ENCODE measurements at places on chromosomes 13 and 19.

DNA sequence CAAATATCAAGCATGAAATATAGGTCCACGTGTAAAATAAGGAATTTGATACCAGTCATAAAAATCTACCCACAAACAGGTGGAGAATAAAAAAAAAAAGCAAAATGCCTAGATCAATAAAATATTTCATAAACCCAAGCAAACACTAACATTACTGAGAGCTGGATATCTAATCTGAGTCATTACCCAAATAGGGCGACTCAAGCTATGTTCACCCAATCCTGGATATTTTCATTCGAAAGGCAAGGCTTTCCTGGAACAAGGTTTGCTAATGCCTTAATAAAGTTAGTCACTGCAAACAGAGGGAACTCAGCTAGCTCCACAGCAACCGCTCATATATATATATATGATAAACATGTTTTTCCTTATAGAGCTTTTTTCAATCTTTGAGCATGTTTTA, 33.5 kb upstream of the TM9SF2 start:
- peak; percentile 39 for DNase-seq

GRCh38 chr19:38425810-38426466, at the start of gene RASGRP4:
Gene RASGRP4, minus strand, starts transcription at chr19:38426219. Its CDS starts 128 bp downstream, at chr19:38426091.
- DNase-seq, result no peak

DNA sequence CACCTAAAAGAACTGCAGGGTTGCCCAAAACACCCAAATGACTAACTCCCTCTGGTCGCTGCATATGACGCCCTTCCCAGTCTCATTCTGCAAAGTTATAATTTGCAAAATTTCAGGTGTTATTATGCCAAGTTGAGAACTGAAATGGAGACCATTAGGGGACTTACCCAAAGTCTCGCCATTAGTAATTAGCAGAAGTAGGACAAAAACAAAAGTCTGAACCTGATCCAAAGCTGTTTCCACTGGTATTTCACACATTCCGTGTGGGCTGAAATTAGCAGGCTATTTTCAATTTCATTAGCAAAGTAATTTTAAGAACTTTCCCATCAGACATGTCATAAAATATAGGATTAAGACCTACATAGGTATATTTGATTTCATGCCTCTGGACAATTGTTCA, 6.8 kb downstream of the RUBCNL start:
- DNase-seq, result no peak

DNA sequence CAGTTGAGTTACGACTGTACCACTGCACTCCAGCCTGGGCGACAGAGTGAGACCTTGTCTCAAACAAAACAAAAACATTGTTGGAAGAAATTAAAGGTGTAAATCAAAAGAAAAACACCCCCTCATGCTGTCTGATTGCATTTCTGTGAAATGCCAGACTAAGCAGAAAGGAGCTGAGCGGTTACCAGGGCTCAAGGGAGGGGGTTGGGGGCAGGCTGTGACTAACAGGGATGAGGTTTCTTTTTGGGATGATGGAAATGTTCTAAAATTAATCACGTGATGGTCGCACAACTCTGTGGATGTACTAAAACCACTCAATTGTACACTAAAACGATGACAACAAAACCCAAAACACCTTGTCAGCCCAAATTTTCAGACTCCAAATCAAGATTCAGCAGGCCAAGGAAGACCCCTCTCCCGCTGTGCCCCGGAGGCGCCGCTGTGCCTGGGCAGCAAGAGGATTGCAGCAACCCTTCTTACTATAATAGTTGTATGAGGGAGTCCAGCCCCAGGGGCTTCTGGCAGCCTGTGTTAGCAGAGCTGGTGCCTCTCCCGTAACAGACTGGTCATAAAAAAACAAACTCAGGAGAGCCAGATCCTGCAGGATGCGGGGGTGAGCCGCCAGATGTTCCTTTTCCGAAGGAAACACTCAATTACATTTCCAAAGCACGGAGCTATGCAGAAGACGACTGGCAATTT, 20.9 kb downstream of the CAPS start:
- DNase-seq, result peak; percentile 84

DNA sequence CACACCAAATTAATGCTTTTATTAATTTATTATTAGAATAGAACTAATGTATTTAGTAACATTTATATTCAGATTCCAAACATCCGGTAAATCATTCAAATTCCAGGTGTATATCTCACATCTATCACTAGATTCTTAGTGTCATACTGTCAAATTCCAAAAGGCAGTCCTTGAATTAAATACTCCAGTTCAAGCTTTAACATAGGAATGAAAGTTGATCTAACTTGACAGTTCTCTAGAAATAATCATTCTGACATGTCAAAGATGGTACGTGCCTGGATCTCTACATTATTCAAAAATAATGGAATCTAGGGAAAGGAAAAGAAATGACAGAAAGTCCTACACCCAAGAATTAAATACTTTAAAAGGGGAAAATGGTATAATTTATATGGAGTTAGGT, 1161.5 kb downstream of the PCDH9 start:
- DNase-seq, result no peak

DNA sequence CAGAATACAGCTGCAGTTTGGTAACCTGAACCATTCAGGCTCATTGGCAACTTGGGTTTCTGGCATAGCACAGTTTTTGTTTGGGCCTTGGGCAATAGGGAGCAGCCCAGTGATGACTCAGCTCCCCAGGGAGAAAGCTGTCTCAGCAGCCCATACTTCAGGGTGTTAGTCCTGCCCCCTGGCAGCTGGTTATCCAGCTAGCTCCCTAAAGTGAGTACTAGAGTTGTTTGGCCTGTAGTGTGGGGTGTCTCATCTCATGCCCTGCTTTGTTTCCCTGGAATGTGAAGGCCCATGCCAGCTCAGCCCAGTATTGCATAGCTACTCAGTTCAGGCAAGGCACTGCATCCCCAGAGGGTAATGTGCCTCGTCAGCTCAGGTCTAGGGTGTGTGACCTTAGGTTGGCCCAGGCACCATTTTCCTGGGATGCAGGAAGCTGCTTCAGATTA, 18.2 kb upstream of the ZNF543 start:
- peak; percentile 96 for DNase-seq

DNA sequence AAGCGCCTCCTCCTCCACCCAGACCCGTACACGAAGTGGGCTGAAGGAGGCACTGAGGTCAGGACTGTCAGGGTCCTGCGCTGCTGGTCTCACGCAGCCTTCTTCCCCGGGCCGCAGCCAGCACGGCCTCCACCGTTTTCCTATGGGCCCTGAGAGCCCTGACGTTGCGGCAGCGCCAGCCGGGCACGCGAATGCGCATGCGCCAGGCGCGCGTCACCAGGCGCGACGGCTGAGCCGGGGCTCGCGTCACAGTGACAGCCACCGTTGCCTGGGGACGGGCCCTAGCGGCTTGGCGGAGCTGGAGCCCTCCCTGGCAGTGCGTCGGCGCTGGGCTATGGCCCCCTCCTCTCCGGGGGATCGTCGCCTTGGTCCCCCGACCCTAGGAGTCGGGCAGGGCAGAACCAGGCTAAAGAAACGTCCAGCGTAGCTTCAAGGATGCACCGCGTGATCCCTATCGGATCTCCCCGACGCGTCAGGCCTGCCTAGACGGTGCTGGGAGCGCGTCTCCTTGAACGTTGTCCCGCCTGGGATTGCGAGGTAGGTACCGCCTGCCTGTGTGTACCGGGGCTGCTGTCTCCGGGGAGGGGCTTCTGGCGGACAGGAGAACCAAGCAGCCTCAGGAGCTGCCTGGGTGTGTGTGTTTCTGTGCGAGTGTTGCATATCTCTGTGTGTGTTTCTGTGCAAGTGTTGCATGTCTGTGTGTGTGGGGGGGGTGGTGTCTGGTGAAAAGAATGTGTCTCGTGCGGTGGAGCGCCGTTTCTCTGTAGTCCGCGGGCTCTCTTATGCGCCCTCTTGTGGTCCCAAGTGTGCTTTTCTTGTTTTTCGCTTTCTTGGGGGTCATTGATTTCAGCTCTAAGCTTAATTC, 43.2 kb downstream of the ZNF571 start:
- DNase-seq, result peak; percentile 67

- DNase-seq, result peak; percentile 12
Observed at GRCh38 chr13:57624565-57625435, 6.7 kb upstream of the PCDH17 start.

GRCh38 chr19:2289714-2290435, 7.9 kb upstream of the PEAK3 start:
- no peak for DNase-seq

DNA sequence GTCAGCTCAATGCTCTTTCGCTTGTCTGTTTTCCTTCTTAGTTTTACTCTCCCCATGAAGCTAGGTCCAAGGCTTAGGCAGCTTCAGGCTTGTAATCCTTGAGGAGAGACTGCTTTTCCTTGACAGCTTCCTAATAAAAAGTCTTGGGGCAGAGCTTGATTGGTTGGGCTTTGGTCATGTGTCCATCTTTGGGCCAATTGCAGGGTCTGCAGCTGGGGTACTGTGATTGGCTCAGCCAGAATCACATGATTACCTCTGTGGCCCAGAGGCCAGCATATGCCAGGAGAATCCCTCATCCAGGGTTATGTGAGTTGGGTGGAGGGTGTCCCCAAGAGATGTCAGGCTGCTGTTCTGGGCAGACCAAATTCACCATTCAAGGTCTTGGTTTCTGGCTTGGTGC, 8.1 kb downstream of the KLK1 start:
- no peak for DNase-seq

DNA sequence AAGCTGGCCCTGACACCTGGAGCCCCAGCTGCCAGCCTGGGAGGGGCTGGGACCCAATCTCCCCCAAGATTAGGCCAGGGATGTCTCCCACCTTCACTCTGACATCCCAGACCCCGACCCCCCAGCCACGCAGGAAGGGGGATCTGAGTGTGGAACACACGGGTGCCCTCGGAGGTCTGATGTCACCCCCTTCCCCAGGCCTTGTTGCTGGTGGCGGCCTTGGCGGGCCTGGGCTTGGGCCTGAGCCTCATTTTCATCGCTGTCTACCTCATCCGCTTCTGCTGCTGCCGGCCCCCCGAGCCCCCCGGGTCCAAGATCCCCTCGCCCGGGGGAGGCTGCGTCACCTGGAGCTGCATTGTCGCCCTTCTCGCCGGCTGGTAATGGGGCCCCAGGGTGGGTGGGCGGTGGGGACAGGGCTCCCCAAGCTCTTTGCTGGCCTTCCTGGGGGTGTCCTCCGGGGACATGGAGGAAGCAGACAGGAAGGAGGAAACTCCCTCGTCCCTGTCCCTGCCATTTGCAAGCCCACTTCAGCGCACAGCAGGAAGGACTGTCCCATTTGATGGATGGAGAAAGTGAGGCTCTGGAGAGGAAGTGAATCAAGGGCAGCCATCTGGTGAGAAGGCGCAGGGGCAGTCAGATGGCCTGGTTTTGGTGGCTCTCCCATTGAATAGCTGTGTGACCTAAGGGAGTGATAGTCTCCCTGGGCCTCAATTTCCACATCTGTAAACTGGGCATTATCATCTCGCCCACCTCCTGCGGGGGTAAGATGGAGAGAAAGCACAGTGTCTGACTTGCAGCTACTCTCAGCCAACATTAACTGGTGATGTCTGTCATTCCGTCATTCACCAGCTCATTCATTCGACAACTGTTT, 3.9 kb downstream of the TTYH1 start:
- DNase-seq, result no peak

- peak; percentile 8 for DNase-seq
Observed at GRCh38 chr13:35086667-35087066, 144.6 kb downstream of the NBEA start.

DNA sequence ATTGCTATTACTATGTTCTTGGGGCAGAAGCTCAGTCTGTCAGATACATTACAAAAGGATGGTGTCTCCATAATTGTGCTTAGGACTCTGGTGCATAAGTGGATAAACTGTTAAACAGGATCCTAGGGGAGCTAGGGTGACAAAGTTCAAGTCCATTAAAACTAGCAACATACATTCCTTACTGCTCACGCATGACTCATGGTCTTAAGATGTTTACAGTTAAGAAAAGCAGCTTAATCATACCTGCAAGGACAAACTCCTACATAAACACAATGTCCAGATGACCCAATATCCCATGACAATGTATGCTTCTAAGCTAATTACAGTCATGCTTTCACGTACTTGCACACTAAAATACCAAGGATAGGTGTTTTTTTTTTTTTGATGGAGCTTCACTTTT, 3.5 kb upstream of the ZNF701 start:
- peak; percentile 77 for DNase-seq

DNA sequence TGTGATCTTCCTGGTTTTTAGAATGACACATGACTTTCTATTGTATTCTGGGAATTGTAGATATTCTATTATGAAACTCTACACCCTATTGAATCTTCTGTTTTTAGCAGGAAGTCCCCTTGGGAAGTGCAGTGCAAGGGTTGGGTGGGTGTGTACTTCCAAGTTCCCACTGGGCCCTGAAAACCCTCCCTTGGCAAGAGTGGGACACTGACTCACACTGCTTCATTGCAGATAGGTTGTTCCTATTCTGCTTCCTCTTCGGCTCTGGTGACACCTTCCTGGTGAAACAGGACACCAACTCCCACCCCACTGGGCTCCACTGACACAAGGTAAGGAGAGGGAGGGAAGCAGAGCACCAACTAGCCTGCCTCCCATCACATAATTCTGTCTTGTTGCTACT, 121.8 kb downstream of the KCTD12 start:
- no peak for DNase-seq

Data from EL (cell line).